T follicular helper cell (primary cell): ENCODE measurements at places on chromosomes 13 and 19.

DNA sequence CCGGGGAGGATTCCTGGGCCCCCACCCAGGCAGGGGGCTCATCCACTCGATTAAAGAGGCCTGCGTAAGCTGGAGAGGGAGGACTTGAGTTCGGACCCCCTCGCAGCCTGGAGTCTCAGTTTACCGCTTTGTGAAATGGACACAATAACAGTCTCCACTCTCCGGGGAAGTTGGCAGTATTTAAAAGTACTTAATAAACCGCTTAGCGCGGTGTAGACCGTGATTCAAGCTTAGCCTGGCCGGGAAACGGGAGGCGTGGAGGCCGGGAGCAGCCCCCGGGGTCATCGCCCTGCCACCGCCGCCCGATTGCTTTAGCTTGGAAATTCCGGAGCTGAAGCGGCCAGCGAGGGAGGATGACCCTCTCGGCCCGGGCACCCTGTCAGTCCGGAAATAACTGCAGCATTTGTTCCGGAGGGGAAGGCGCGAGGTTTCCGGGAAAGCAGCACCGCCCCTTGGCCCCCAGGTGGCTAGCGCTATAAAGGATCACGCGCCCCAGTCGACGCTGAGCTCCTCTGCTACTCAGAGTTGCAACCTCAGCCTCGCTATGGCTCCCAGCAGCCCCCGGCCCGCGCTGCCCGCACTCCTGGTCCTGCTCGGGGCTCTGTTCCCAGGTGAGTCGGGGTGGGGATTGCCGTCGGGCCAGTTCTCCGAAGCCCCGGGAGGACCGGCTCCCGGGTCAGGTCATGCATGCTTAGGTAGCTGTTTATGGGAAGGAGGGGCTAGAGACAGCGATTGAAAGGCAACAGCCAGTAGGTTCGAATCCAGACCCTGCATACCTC, at the start of gene ICAM1:
Gene ICAM1 (plus strand): TSS at position 505 of the 779 bp plus-strand sequence. CDS start 40 bp downstream, at position 545.
- DNase-seq: peak; percentile 52

- DNase-seq: no peak
These were observed 39.6 kb upstream of the CD33 start for GRCh38 chr19:51185069-51185867.

GRCh38 chr19:33080761-33081681, at the start of gene GPATCH1:
TSS of gene GPATCH1 (plus strand) at chr19:33081181. CDS start at chr19:33081194, 13 bp downstream.
- DNase-seq: peak; percentile 76

GRCh38 chr19:41968751-41969595, 9.9 kb upstream of the RABAC1 start:
- no peak for DNase-seq

DNA sequence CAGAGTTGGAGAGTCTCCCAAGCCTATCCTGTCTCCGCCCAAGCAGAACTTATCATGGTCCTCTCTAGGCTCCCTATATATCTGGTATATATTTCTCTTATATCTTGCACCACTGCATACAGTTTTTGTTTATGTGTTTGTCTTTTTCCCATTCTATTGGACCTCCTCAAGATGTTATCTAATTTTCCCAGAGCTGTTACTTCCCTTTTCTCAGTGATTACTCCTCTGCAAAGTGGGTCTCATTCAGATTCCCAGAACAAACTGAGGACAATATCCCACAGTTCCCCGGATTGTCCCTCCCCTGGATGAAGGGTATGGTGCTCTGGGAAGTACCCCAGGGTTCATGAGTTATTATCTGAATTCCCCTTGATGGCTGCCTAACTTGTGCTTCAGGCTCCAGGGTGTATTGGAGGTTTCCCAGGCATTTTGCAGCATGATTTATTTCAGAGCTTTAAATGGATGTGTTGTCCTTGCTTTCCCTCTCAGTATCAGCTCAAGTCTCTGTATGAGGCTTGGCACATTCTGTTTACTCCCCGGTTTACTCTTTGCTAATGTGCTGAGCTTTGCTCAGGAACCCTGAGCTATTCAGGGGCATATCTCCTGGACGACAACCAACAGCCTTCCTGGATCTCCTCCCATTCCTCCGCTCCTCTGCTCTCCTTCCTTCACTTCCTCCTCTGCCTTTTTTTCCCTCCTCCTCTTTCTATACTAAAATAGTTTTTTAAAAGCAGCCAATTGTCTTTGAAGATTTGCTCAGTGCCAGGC, 329.3 kb downstream of the SPRY2 start:
- DNase-seq: no peak

GRCh38 chr13:55432814-55433213, 1707.9 kb upstream of the PRR20A start:
- DNase-seq: no peak

DNA sequence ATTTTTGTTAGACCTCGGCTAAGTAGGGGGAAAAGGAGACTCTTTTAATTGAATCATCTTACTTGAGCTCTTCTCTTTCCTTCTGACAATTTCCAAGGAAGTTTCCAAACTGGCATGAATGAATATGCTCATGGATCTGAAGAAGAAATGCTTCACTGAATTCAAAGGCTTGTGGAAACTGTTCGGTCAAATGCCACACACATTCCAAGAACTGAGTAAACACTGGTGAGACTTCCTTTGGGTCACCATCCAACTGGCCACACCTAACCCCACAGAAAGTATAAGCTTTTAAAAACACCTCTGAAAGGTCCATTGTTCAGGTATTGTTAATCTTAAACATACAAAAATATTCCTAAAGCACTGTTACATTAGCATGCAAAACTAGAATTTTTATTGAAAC, 33.6 kb downstream of the MTMR6 start:
- no peak for DNase-seq

- DNase-seq: no peak
These were observed 549.0 kb upstream of the GPC6 start for GRCh38 chr13:92677571-92677970.

GRCh38 chr13:78137404-78138142, 218.9 kb upstream of the EDNRB start:
- no peak for DNase-seq

- DNase-seq: no peak
These were observed 3.6 kb downstream of the RGCC start for GRCh38 chr13:41460930-41461329.

DNA sequence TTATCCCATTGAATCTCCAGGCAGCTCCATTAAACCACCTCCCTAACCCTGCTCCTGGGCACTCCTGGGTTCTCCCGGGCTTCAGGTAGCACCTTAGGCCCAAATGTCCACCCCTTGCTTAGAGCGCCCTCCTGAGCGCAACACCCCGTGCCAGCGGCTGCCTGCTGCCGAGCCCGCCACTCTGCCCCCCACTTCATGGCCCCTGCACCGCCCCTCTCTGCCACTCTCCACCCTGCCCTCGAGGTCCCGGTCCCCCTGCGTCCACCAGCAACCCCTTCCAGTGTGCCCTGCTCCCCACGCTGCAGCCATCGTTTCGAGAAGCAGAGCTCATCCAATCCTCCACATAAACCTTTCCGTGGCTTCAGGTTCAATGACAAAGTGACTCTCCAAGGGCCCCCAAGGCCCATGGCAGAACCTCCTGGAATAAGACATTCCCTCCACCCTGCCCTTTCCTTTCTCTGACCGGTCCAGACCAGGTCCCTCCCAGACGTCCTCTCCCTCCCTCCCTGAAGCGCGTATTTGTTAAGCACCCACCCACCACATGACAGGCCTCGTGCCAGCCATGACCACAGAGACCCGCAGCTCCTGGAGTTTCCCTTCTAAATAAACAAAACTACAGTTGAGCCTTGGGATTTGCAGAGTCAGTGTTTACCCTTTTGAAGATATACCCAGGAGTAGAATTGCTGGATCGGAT, 66.6 kb downstream of the ARHGEF18 start:
- no peak for DNase-seq

- no peak for DNase-seq
These were observed 5.1 kb upstream of the DHDH start for GRCh38 chr19:48928164-48929025.

DNA sequence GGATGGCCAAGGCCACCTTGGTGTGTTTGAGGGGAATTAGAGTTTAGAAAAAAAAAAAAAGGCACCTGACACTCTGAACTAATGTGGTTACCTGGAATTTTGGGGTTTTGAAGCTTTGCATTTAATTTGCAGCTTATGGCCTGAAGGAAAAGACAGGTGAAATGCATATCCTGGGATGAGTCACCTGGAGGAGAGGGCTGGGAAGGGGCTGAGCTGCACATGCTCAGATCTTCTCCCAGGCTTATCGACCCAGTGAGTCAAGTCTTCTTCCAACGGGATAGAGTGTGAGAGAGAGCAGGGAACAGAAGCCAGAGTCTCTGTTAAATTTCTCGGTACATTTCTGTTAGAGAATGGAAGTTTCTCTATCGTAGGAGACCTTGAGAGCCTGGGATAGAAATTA, 29.7 kb upstream of the ALOX5AP start:
- DNase-seq: no peak
